ENCODE measurements at places on chromosomes 4 and X.

DNA sequence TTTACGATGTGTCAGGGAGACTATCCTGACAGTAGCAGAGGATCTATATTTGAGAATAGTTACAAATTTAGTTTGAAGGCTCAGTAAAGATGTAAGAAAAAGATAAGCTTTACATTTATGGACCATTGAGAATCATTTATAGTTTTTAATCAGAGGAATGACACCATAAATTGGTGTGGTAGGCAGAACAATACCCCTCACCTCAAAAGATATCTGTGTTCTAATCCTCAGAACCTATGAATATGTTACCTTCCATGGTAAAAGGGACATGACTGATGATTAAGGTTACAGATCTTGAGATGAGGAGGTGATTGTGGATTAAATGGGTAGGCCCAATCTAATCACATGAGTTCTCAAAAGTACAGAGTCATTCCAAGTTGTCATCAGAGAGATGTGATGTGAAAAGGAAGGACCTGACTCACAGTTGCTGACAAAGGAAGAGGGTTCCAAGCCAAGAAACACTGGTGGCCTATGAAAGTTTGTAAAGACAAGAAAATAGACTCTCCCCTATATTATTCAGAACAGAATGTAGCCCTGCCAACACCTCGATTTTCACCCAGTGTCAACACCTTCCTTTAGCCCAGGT lies 27.0 kb downstream of the EREG start:
- no peak for DNase-seq

- no peak for DNase-seq
Measured at GRCh38 chr4:6546681-6547447, 28.1 kb upstream of the MAN2B2 start.

DNA sequence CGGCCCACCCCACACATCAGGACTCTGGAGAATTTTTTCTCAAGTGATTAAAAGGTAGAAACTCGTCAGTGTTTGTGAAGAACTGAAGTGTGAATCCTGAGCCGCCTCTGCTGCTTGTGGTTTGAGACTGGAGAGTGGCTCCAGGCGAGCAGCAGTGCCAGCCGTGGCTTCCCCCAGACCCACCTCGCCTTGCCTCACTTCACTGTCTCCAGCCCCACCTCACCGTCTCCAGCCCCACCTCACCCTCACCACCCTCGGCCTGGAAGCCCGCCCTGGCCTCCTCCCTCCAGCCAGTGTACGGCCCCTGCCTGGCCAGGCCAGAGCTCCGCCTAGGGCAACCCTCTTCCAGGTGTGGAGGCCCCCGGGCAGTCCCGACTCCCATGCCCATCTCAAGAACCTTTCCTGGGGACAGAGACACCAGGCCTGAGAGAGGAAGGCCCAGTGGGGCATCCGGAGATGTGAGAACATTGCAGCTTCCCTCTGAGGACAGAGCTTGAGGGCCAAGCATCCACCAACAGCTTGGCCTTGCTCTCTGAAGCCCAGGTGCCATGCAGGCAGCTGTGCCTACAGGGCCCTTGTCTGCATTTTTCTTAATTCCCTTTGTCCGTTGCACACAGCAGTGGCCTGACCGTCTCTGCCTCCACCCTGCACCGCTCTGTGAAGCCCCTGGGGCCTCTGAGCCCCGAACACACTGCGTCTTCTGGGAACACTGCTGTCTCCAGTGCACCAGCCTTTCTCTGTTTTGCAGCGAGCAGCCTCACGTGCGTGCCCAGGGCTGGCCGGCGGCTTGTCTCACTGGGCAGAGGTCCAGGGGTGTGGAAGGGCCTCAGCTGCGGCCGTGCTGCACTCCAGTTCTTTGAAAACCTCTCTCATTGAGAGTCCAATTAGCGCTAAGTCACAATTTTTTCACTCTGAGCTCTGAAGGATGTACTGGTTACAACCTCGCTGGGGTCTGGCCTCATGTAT lies 13.8 kb downstream of the SH3BP2 start:
- no peak for DNase-seq

DNA sequence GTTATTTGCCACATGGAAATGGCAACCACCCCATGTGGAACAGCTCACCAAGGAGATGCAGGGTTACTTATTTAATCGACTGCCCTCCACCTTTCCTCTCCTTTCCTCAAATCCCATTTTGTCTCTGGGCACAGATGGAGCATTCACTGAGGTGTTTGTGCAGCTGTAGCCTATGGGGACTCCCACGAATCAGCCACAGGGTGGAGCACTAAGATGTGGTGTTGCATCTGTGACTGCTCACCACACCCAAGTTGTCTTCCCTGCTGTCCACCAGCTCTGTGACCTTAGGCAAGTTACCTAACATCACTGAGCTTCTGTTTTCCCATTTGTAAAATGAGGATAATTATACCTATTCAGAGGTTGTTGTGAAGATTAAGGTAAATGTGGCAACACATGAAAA lies 252.4 kb upstream of the CPEB2 start:
- DNase-seq = no peak

DNA sequence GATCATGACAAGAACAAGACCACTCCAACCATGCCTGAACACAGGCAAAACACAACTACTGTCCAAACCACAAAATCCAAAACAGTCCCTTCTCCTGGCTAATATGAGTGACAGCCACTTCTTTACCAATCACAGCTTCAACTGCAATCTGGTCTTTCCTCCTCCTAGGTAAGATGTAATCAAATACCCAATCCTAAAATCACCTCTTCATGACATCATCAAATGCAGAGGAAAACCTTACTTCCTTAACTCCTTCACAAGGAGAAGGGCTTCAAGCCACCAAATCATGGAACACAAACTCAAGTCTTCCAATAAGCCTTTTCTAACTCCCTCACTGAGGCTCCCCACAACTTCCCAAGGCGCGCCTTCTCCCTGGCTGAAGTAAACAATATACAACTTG lies 4.4 kb upstream of the MSL3 start:
- no peak for DNase-seq

DNA sequence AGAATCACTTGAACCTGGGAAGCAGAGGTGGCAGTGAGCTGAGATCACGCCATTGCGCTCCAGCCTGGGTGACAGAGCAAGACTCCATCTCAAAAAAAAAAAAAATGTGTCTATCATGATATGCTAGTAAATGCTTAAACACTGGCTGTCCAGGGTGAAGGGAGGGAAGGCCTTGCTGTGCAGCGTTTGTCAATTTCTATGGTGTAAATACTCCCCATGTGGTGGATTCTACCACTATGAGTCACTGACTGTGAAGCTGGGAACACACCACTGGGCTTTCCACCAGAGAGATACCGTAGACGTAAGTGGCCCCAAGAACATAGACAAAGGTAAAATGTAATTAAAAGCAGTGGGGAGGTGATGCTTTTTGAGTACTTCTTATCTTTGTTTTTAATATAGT lies 51.3 kb upstream of the LEF1 start:
- DNase-seq = no peak

- no peak for DNase-seq
Measured at GRCh38 chr4:77921701-77922100, 59.1 kb downstream of the MRPL1 start.

- no peak for DNase-seq
Measured at GRCh38 chrX:29315931-29316330, 728.7 kb downstream of the IL1RAPL1 start.

GRCh38 chrX:107769581-107770317 lies 5.8 kb downstream of the TSC22D3 start:
- DNase-seq = no peak

- DNase-seq = no peak
Measured at GRCh38 chrX:108712886-108713285, 23.5 kb downstream of the IRS4 start.

GRCh38 chr4:183012879-183013729 lies 86.0 kb upstream of the WWC2 start:
- no peak for DNase-seq
